EL (cell line): ENCODE measurements at places on chromosomes 3 and 15.

GRCh38 chr3:65350801-65351476, 663.1 kb upstream of the ADAMTS9 start:
- no peak for DNase-seq

GRCh38 chr3:197791892-197792647, 1.0 kb downstream of the LRCH3 start:
- DNase-seq = peak; percentile 52

DNA sequence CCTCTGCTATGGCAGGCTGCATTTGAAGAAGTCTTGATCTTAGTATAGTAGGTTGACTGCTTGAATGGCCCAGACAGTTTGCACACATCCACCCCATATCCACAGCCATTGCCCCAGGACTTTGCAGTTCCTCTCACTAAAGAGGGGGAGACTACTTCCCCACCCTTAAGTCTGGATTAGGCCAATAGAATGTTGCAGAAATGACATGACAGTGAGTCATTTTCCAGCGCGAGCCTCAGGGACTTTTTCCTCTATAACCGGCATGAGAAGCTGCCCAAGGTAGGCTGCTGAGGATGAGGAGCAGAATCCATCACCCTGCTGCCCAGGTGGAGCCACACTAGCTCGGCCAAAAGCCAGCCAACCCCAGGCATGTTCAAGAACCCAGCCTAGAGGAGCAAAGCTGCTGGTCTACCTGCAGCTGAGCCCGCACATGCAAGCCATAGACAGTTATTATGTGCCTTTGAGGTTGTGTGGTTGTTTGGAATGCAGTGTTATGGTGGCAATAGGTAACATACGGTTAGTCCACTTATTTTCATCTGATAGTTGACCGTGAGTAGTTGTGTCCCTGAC, 113.9 kb downstream of the TLE3 start:
- peak; percentile 51 for DNase-seq

- no peak for DNase-seq
Measured at GRCh38 chr15:84598250-84598649, 2.6 kb upstream of the ZSCAN2 start.

DNA sequence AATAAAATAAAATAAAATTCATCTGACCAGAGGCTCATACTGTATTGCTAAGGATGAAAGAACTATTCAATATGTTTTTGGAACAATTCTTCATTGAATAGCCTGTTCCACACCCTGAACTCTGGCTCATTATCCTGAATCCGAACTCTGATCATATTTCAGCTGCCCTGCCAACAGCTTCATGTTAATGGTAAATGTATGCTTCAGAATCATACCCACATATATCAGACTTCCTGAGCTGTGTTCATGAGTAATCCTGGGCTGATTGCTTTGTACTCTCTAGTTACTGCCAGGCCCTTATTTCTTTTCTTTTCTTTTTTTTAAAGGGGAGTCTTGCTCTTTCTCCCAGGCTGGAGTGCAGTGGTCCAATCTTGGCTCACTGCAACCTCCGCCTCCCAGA, 11.8 kb downstream of the INO80 start:
- peak; percentile 35 for DNase-seq

DNA sequence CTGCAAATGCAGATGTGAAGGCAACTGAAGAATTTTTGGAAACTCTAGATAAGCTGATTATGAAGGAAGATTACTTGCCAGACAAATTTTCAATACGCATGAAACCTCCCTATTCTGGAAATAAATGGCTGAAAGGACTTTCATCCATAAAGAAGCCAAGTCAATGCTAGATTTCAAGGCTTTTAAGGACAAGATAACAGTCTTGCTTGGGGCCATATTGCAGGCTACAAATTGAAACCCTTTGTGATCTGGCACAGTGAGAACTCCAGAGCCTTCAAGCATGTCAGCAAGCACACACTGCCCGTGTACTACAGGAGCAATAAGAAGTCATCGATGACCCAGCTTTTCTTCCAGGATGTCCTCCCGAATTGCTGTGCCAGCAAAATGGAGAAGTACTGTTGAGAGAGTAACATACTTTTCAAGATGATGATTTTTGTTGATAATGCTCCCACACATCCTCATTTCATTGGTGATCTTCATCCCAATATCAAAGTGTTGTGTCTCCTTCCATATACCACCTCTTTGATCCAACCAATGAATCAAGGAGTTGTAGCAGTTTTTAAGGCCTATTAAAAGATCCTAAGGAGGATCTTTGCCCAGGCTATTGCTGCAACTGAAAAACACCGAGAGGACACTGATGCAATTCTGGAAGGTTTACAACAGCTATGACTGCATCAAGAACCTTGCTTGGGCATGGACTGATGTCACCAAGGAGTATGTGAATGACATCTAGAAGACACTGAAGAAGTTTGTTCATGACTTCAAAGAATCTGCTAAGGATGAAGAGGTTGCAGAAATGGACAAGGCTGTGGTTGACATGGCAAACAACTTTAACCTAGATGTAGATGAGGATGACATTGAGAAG, 20.3 kb downstream of the CALML4 start:
- DNase-seq = no peak

GRCh38 chr15:99409097-99409473, 156.7 kb upstream of the MEF2A start:
- DNase-seq = peak; percentile 70

DNA sequence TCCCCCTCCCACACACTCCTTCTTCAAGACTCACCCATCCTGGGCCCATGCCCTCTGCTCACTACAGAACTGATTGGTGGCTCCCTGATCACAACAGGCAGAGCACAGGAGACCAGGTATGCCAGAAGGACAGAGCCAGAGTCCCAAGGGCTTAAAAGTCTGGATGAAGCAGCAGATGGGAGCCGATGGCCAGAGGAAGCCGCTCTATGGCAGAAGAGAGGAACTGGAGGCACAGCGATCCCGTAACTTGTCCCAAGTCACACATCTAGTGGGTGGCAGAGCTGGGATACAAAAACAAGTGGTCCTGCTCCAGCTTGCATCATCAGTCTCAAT, 20.7 kb downstream of the ITGA11 start:
- no peak for DNase-seq

- DNase-seq = no peak
Measured at GRCh38 chr3:34056951-34057390, 258.5 kb downstream of the PDCD6IP start.
